ENCODE measurements at places on chromosomes 11 and 22.

GRCh38 chr11:69131644-69132300 is 24.0 kb upstream of the SMIM38 start:
- DNase-seq: peak; percentile 92

DNA sequence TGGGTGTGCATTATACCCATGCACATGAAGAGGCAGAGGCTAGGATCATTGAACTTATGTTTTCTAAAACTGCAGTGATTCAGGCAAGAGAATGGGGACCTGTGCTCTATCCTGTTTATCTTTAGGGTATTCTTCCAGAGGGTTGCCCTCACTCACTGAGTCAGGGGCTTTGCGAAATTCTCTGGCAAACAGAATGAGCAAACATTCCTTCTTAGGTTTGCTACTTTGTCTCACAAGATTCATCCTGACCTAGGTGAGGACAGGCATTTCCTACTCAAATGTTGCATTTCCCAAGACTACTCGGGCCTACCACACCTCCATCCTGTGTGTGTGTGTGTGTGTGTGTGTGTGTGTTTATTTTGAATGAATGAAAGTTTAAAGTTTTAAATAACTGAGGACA is 2.7 kb upstream of the EIF3M start:
- no peak for DNase-seq

DNA sequence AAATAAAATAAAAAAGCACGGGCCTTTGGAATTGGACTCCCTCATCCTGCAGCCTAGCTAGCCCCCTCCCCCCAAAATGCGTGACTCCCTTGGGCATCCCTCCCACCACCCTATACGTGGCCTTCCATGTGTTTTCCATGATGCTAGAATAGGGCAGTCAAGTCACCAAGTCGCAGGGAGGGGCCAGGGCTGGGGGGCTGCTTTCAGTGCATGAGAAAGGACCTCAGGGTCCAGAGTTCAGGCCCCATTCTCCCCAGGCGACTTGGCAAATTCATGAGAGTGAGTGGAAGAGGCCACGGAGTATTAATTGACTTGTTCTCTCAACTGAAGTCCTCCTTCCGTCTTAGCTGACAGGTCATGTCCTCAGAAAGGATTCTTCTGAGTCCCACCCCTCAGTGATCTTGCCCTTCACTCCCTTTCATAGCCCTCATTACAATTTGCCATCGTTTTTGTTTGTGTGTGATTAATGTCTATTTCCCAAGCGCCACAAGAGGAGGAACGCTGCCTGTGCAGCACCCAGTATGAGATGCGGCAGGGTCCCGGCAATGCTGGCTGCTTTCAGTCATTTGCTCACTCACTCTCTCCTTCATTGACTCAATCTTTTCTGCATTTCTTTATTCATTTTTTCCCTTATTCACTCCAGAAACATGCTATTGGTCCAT is 17.4 kb downstream of the LRRC32 start:
- DNase-seq: no peak

GRCh38 chr11:45048870-45049691 is 97.4 kb upstream of the PRDM11 start:
- no peak for DNase-seq

- no peak for DNase-seq
Measured at GRCh38 chr11:111606986-111607385, 4.7 kb downstream of the SIK2 start.

Data from WTC11 (cell line).